NCI-H2081 treated with DMSO at 0.1 percent for 48 hours (cell line): ENCODE measurements at places on chromosomes 3 and 15.

DNA sequence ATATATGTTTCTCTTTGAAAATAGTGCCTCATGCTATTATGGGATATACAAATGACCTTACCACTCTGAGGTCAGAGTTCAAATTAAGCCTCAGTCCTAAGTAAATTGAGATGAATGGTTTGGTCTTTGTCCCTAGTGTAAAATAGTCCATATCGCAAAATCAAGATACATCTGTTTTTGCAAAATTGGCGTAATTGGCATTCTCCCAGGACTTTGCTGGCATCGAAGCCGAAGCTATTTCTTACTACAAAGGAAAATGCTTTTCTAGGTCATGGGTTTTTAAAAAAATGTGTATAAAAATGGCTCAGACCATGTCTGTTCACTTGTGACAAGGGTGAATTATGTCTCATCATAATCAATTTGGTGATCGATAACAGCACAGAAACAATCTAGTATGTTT lies 25.9 kb downstream of the ROBO2 start:
- no peak for DNase-seq

GRCh38 chr3:194265505-194265892 lies 85.6 kb downstream of the CPN2 start:
- no peak for DNase-seq

GRCh38 chr3:99646107-99646435 lies 7.7 kb downstream of the COL8A1 start:
- DNase-seq, result no peak

- no peak for DNase-seq
Observed at GRCh38 chr15:79505956-79506355, 73.8 kb downstream of the MINAR1 start.

DNA sequence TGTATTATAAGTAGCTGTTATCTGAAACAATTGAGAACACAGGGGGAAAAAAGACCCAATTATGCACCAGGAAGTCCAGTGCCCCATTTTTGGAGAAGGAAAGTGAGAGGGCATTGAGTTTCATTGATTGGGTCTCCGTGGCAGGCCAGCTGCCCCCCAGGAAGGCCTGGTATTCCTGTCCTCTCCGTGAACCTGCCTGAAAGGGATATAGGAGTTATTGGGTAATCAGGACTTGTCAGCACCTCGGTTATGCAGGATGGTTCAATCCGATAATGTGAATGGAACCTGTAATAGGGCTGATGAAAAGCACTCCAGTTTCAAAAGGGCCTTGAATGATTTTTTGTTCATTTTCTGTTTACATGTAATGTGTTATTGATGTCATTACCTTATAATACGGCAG lies 122.0 kb upstream of the RARB start:
- DNase-seq, result no peak

DNA sequence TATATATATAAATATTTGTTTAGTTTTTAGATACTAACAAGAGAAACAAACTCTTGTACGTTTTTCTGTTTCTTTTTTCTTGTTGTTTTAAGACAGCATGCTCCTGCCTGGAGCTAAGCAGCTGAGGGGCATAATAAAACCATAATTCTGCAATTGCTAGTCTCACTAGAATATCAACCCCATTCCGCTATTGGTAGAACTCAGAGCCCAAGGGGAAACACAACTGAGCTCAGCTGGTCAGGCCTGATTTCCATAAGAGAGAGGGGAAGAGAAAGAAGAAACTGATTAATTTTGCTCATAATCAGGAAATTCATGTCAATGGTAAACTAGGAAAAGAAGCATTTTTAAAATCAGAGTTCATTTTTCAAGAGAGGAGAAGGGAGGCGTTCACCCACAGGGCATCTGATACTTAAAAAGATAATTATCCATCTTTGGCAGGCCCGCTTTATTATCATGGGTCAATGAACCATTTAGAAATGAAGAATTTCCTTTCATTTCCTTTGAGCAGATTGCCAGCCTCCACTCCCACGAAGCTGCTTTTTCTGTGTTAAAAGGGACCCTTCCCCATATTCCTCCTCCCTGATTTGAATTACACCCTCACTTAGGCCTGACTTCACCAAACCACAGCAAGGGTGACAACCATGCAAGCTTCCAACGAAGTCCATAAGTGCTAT lies 965.3 kb upstream of the CFAP20DC start:
- no peak for DNase-seq
